Mesothelial cell of epicardium (in vitro differentiated cells): ENCODE measurements at places on chromosomes 11 and 22.

GRCh38 chr11:27363576-27364117, 632 bp upstream of the CCDC34 start:
- DNase-seq = no peak

GRCh38 chr11:1714908-1715885, 18.2 kb downstream of the KRTAP5-6 start:
- DNase-seq = no peak

GRCh38 chr22:45537734-45538181, 35.1 kb downstream of the FBLN1 start:
- DNase-seq = no peak

DNA sequence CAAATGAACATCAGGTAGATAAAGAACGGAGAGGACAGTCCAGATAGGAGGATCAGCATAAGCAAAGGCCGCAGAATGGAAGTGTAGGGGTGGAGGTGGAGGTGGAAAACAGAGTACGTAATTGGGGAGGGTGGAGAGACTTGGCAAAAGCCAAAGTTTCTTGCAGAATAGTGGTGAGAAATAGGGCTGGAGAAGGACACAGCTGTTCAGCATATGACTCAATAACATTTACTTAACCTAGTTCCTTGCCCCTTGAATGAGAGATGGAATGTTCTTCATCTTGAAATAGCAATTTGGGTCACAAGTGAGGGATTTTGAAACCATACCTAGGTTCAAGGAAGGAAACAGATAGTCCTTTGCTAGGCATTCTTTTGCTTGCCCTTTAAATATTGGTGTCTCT, 235.9 kb upstream of the ARHGAP20 start:
- no peak for DNase-seq

- no peak for DNase-seq
Measured at GRCh38 chr11:34275486-34275885, 82.3 kb downstream of the ABTB2 start.

- DNase-seq = no peak
Measured at GRCh38 chr11:6571434-6572008, 31.9 kb downstream of the RRP8 start.

DNA sequence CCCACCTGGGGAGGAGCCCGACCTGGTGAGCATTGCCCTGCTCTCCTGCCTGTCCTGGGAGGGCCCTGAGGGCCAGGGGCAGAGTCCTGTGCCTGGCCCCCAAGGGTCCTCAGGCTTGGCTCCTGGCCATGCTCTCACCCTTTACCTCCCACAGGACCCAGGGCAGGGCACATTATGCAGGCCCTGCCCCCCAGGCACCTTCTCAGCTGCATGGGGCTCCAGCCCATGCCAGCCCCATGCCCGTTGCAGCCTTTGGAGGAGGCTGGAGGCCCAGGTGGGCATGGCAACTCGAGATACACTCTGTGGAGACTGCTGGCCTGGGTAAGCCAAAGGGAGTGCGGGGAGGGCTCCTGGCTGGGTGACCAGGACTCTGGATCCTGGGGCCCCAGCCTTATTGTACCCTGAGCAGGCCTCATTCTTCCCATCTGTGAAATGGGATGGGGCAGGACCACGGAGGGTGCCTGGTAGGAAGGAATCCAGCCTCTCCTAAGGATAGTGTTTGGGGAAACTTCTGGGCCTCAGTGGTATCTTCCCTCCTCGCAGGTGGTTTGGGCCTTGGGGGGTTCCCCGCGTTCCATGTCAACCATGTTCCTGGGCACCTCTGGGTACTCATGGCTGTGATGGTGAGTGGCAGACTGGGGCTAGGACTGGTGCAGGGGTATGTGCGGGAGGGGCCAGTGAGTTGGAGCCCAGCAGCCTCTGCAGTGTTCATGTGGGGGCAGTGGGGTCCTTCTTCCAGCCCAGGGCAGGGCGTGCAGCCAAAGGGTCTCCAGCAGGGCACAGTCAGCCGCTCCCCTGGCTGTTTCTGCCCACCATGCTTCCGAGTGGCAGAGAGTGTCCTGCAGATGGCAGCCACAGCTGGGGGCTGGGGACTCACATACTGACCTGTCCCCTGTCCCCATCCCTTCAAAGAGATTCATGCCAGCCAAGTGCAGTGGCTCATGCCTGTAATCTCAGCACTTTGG, 14.7 kb downstream of the RELT start:
- DNase-seq = no peak

DNA sequence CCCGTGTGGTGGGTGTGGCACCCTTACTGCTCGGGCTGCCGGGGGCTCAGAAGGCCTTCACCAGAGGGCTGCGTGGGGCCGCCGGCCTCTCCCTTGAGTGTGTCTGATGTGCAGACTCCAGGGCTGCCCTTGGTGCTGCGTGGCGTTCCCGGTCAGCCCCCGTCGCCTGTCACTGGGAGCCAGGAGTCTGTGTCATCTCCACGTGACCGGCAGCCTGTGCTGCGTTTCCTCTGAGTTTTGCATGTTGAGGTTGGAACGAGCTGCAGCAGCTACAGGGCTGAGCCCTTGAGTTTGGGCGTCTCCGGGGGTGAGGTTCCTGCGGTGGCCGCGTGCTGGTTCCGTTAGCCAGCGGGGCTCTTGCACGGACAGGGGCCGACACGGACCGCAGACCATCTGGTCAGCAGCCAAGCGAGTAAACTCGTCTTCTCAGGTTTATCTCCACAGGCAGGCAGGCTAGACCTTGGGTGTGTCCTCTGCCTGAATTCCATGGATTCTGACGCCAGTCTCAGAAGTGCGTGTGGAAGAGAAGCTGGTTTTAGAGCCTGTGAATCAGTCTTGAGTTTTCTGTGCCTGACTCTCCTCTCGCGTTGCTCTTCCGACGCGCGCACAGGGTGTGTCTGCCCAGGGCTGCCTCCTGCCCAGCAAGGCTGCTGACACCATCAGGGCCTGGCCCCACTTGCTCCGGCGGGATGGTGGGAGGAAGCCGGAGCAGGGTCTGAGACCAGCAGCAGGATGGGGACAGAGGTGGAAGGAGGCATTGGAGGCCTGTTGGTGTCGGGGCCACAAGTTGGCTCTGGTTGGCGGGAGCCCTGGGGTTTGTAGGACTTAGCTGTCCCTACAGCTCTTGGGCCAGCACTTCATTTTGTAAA, 10.5 kb downstream of the PTDSS2 start:
- DNase-seq = no peak

- DNase-seq = no peak
Measured at GRCh38 chr11:57786436-57786835, 24.8 kb downstream of the CTNND1 start.

DNA sequence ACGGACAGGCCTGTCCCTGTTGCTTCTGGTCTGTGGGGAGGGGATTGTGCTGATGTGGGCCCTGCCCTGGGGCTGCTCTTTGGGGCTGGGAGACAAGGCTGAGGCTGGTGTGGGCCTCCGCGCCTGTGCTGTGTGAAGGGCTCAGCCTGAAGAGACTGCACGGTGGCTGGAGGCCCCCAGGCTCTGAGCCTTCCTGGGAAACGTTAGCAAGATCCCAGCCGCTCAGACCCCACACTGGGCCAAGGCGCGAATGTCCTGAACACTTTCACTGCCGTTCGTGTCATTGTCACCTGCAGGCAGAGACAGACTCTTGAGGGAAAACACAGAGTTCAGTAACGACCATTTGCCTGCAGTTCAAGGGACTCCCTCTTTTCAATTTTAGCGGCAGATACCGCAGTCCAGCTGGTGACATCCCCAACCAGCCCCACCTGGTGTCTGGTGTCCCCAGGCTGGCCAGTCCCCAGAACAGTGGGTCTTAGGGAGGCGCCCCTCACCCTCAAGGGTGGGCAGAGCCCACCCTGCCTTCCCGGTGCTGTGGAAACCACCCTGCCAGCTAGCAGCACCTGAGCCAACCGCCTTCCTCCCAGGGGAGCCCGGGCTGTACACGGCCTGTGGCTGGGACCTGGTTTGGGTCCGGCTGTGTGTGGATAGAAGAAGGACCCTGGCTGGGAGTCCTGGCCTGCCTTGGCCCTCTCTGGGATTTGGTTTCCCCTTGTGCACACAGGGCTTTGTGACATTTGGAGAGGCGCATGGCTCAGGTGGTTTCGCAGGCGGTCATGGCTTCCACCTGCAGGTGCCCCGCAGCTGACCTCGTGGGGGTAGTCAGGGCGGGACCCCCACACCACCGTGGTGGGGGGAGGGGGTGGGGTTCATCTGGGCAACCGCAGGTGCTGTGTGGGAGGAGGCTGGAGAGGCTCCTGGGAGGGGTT, 5.7 kb downstream of the PANX2 start:
- DNase-seq = no peak

- DNase-seq = no peak
Measured at GRCh38 chr11:77125191-77125590, 2.9 kb upstream of the MYO7A start.

GRCh38 chr22:36056980-36057379, 28.4 kb upstream of the RBFOX2 start:
- no peak for DNase-seq

GRCh38 chr11:91913407-91913806, 311.2 kb upstream of the FAT3 start:
- no peak for DNase-seq

DNA sequence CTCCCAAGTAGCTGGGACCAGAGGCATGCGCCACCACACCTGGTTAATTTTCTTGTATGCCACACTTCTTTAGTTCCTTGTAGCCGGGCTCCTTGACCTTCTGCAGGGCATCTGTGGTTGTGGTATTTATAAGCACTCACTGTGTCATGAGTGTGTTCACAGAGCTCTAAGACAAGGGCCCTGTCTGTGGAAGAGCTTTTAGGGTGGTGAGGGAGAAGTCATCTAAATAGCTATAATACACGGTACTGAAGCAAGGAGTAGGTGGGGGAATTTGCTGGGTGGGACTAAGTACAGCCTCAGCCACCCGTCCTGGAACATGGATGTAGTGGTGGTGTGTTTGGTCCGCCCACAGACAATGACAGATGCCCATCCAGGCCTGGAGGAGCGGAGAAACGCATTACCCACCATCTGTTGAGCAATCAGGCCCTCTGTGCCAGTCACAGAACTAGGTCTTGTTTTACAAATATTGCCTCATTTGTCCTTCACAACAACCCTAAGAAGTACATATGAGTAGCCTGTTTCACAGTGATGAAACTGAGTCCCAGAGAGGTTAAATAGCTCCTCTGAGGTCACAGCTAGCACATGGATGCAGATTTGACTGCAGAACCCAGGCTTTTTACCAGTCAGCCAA, 10.1 kb downstream of the ACO2 start:
- DNase-seq = no peak

DNA sequence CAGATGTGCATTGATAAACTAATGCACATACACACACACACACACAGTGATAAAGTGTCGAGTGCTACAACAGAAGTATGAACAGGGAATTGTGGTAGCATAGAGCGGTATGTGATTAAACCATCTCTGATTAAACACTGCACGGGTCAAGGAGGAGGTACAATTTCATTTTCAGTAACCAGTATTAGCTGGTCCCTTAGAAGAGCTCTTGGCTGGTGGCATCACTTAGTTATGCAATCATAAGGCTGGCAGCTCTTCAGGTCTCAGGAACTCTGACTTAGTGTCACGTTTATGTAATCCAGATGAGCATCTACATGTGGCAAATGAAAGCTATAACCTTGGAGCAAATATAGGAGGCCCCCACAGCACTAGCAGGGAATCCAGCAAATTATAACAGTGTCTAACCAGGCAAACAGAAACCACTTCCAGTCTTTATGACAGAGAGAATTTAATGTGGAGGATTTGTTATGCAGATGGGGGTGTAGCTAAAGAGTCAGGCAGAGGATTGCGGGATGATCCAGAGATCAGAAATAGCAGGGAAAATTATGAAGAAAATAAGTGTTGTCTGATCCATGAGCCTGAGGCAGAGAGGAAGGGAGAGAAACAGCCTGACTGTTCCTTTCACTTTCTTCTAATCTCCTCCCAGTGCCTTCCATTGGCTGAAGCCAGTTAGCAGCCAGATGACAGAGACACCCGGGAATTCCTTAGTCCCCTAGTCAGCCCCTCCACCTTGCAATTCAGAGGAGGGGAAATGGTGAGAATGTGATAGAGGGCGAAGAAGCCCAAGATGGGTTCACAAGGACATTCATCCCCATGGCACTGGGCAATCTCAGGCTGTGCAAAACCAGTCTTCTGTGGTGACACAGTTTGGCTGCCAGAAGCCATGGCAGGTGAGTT, 533.1 kb upstream of the TENM4 start:
- DNase-seq = peak; percentile 39

DNA sequence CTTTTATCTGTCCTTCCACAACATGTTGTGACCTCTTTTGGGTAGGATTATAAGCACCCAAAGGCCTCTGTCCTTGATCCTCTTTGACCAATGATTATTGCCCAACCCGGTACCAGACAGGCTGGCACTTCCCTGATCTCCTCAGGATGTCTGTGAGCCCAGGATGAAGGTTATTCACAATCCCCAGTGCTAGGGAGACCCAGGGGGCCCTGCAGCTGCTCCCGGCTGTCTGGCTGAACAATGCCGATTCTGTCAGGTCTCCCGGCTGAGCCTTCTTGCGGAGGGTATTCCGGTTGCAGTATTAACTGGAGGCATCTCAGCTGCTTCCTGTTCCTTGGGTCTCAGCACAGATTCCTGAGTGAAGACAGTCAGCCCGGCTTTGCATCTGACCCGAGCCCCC, 71.2 kb upstream of the CDON start:
- no peak for DNase-seq

DNA sequence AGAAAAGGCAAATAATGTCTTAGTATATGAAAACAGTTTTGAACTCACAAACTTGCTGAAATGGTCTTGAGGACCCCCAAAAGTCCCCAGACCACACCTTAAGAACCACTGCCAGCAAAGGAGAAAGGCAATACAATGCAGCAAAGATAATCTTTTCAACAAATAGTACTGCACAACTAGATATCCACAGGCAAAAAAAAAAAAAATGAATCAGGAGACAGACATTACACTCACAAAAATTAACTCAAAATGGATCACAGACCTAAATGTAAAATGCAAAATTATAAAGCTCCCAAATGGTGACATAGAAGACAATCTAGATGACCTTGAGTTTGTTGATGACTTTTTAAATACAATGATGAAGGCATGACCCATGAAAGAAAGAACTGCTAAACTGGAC, 8.3 kb downstream of the PICALM start:
- no peak for DNase-seq

DNA sequence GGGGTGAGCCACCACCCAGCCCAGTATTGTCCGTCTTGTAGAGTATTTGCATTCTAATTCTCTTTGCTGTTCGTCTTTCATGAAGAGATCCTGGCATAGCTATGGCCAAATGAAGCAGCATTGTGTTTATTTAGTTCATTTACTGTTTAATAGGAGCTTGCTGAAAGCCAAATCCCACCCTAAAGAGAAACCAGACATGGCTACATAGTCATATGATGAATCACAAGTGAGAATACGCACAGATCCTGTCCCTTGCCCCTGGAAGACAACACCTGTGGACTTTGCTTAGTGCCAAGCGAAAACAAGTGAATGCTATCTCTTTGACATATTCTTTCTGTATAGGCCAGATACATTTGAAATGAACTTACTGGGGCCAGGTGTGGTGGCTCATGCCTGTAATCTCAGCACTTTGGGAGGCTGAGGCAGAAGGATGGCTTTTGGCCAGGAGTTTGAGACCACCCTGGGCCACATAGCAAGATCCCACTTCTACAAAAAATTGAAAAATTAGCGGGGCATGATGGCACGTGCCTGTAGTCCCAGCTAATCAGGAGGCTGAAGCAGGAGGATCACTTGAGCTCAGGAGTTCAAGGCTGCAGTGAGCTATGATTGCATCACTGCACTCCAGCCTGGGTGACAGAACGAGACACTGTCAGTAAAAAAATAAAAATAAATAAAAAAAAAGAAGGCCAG, 5.1 kb upstream of the ARFGAP3 start:
- DNase-seq = no peak
